ENCODE measurements at places on chromosomes 11 and 22.

GRCh38 chr11:120509346-120510053, 2.0 kb upstream of the GRIK4 start:
- no peak for DNase-seq

DNA sequence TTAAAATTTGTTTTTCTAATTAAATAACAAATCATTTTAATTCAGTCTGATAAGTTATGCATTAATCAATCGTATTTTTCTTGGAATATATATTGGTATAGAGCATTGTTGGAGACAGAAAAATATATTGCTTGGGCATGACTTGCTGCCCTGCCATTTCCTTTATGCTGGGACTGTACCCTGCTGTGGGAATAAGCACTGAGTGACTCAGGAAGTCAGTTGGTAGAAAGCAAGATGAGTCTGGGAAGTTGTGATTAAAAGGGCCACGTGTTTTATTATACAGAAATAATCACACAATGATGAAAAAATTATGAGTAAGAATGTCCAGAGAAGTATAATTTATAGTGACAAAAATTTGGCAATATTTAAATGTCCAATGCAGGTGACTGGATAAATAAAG, 139.5 kb downstream of the KIF18A start:
- no peak for DNase-seq

- peak; percentile 85 for DNase-seq
Observed at GRCh38 chr22:26172389-26172990, 3.2 kb downstream of the SEZ6L start.

DNA sequence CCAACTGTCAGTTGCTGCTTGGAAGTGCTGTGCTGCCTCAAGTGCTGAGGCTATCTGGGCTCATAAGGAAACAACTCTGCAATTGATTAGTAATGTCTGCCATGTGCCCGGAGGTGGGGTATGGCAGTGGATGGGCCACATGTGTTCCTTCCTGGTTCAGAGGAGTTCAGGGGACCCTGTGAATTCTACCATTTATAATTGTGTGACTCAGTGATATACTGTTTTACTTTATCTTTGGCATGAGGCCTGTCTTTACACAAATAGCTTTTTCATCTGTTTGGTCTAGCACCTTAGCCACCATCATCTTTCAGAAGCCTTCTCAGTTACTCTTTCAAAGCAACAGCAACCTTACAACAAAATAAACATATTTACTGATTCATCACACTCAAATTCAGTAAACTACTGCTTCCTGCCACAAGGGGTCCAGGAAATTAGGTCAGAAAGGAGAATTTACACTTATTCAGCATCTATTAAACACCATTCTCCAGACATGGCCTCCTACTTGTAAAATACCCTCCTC, 20.9 kb downstream of the DKK3 start:
- no peak for DNase-seq

DNA sequence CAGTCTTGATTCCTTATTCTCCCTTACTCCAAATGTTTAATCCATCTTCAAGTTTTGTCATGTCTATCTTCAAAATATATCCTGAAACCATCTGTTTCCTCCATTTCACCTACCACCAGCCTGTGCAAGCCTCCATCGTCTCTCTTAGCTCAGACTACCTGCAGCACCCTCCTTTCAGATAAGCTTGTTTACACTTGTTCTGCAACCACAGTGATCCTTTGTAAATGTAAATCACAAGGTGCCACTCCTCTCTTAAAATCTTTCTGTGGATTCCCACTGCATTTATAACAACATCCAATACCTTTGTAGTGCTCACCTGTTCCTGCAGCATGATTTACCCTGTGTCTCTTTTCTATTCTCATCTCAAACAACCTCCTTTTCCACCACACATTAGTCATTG, 31.8 kb upstream of the GPR83 start:
- no peak for DNase-seq

DNA sequence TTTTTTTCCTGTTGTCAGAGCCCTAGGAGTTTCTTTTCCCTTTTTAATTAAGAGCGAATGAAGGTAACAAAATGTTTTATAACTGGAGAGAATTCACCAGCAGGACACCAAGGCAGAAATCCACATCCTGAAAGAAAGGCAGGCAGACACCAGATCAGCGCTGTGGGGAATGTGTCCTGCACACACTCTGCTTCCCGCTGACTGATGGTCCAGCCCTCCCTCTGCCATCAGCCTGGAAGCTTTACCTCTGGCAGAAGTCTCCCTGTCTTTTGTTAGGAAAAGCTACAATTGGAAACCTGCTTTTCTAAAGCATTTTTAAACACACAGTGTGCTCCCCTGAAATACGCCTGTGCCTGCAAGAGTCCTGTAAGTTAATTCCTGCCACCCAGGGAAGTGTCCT, 638.5 kb downstream of the NTM start:
- no peak for DNase-seq

DNA sequence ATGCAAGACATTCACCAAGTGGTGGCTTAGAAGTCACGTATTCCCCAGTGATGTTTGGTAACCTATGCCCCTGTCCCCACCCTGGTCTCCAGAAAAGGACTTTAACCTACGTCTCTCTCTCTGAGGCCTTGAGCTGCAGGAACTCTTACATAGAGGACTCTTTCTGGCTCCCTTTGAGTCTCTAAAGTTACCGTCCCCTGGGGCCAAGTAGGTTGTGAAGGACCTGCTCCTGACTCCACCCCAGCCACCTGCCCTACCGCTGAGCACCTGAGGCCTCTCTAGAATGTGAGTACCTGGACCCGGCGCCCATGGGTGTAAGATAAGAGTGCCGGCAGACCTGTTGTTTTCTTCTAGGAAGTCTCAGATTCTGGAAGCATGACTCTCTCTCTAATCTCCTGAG, 95.4 kb downstream of the TIMP3 start:
- no peak for DNase-seq

GRCh38 chr11:28137832-28138231, 29.6 kb downstream of the METTL15 start:
- no peak for DNase-seq

DNA sequence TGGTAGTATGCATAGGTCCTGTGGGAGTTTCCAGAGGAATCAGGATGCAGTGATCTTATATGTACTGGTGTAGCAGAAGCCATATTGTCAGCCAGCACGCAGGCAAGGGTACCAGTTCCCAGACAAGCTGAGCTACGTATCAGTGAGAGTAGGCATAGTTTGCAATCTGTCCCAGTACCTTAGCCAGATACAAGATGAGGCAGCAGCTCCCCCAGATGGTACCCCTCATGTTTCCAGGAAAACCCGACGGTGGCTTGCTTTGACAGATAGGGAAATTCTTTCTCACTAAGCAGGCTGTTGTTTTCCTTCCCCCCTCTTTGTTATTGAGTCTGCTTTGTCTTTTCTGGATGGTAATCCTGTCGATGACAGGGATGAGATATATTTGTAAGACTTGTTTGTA, 109.7 kb upstream of the RRM1 start:
- DNase-seq = no peak

DNA sequence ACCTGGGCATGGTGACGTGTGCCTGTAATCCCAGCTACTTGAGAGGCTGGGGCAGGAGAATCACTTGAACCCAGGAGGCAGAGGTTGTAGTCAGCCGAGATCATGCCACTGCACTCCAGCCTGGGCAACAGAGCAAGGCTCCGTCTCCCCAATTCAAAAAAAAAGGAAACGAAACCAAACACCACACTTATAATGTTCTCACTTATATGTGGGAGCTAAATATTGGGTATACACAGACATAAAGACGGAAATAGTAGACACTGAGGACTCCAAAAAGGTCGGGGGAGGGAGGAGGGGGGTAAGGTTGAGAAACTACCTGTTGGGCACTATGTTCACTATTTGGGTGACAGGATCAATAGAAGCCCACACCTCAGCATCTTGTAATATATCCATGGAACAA, 94.3 kb downstream of the GAB2 start:
- no peak for DNase-seq

DNA sequence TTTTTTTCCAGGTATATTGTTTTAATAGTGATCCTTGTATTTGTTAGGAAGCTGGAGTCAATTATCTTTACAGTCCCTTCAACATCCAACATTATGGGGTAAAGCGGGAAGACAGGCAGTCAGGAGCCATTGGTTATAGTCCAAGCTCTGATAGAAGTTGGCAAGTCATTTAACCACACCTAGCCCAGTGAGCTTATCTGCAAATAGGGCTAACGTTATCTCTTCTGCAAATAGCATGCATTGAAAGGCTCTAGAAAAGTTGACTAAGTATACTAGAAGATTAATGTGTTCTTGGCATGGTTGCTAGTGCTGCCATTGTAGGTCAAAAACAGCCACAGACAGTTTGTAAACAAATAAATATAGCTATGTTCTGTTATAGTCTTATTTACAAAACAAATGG, 520.7 kb downstream of the OPCML start:
- DNase-seq = no peak

DNA sequence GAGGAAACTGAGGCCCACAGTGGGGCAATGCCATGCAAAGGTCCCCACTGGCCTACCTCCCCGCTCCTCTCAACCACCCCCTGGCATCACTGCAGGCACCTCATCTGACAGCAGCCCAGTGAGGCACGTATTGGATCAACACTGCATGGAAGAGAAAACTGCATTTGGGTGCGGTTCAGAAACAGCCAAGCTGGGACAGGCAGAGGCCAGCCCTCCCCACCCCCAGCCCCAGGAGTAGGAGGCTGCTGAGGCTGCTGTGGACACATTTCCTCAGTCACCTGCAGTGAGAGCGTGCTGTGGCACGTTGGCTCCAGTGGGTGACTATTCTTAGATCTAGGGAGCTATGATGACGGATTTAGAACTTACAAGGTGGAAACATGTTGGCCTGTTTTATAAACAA, 63.7 kb downstream of the KCNC1 start:
- DNase-seq = no peak

- DNase-seq = no peak
Observed at GRCh38 chr11:28738549-28738948, 630.4 kb downstream of the METTL15 start.

- no peak for DNase-seq
Observed at GRCh38 chr11:132365650-132366049, 995.2 kb downstream of the NTM start.

GRCh38 chr22:20450551-20450906, 12.9 kb upstream of the SCARF2 start:
- no peak for DNase-seq

GRCh38 chr22:32562401-32562800, 87.8 kb downstream of the FBXO7 start:
- no peak for DNase-seq

DNA sequence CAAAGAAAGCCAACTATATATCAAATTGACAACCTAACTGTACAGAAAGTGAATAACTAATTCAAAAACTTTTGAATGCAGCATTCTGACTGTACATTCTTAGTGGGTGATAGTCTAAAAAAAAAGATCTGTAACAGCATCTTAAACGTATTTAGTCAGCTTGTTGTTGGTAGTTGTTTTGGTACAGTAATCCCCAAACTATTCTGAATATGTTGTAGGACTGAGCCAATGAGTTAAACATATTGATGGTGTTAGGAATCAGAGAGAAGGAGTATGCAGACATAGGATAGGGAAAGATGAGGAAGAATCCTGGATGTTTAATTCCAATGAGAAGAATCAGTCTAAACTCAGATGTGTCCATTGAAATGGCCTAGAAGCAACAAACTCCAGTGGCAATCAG, 41.9 kb upstream of the KIRREL3 start:
- no peak for DNase-seq

DNA sequence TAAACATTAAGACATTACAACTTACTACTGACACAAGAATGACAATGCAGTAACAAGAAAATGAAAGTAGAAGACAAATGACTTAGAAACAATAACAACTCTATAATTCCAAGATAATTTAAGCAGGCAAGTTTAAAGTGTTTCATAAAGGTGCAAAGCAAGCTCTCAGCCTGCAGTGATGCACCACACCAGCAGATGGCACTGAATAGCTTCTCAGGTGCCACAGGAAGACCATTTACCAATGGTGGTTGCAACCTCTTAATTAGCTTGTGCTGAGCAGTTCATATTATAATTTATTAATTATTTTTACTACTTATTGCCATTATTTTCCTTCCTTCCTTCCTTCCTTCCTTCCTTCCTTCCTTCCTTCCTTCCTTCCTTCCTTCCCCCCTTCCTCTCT, 60.6 kb downstream of the NXPE2 start:
- DNase-seq = peak; percentile 66

- DNase-seq = no peak
Observed at GRCh38 chr11:34271727-34272126, 86.1 kb downstream of the ABTB2 start.

- peak; percentile 89 for DNase-seq
Observed at GRCh38 chr11:117226388-117227385, 5.2 kb downstream of the PCSK7 start.

DNA sequence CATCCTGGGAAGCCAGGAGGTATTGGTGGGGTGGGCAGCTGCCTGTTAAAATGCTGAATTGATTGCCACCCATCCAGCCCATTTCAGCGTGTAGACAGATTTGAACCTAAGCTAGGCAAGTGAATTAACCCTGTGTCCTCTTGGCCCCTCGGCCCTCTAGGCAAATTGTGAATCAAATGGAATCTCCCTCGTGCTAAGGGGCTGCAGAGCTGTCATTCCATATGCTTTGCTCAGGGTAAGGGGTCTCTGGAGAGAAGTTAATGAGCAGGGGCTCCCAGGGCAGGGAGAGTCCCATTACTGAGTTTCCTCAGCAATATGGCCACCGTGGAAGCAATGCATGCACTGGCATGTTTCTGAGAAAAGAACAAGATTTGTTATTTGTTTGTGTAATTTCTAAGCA, 117.7 kb upstream of the RCN1 start:
- DNase-seq = no peak

GRCh38 chr22:19177164-19178064, 1.1 kb downstream of the SLC25A1 start:
- DNase-seq = no peak

GRCh38 chr11:109961261-109961660, 131.9 kb upstream of the ZC3H12C start:
- no peak for DNase-seq

GRCh38 chr11:24253237-24253760, 243.6 kb upstream of the LUZP2 start:
- no peak for DNase-seq

DNA sequence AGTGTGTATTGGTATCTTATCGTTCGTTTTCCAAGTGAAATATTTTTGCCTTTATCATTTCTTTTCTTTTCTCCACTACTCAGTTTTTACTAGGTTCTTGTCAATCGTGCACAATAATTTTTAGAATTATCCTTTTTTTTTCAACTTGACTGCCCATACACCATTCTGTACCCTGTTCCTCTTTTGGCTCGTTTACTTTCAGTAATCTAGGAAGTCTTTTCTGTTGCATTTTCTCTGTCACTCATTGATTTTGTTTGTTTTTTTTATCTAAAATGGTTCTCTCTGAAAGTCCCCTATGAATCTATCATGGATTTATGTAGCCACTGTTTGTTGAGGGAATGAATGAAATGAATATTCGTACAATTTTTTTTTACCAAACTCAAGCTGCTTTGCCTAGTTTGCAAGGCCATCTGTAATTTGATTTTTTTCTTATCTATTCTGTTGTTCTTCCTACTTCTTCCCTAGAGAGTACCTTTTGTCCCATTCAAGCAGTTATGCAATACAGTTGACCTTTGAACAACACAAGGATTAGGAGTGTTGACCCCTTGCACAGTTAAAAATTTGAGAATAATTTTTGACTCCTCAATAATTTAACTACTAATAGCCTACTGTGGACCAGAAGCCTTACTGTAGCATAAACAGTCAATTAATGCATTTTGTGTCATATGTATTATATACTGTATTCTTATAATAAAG, 166.3 kb downstream of the TMEM135 start:
- DNase-seq = no peak

GRCh38 chr22:42947211-42947990, 67.5 kb downstream of the PACSIN2 start:
- peak; percentile 84 for DNase-seq

All from NCI-H1092 treated with DMSO at 0.1 percent for 48 hours (cell line).